ENCODE measurements at places on chromosomes 3 and 15.
A peak's percentile ranks its signal among the peaks of the same experiment; 100 is the strongest.

- DNase-seq = no peak
Measured at GRCh38 chr3:89889386-89889785, 782.0 kb downstream of the EPHA3 start.

- no peak for DNase-seq
Measured at GRCh38 chr3:156620901-156621300, 53.5 kb upstream of the TIPARP start.

DNA sequence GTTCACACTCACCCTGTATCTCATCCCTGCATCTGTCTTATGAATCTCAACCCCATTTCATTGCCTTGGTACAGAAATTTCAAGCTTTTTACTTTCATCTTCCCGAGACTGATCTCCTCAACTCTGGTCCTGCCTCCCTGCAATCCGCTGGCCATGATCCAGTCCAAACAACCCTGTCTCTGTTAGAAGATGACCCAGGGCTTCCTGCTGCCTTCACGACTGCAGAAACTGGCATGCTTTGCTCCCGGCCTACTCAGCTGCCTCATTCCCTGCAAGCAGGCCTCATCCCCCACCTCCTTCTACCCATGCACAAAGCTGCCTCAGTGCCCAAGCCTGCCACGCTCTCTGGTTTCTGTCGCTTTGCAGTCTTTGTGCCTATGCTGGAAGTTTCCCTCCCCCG is 12.4 kb downstream of the HES1 start:
- DNase-seq = peak; percentile 79

- no peak for DNase-seq
Measured at GRCh38 chr3:31567036-31567435, 34.3 kb downstream of the STT3B start.

- no peak for DNase-seq
Measured at GRCh38 chr15:30882849-30883433, 20.8 kb upstream of the FAN1 start.

Data from endothelial cell of umbilical vein (primary cell).